ENCODE measurements at places on chromosomes 5 and 9. TPM values are rescaled to one million over a fixed set of nuclear protein-coding genes. Genes with fewer than 3 reads are reported as not detected.

ALDH1A1 gene
- total RNA-seq, result 6.9 TPM

PRDM9 gene
- not detected for total RNA-seq

MSX2 gene
- 0.23 TPM for total RNA-seq

UGT3A1 gene
- not detected for total RNA-seq

OR1J2 gene
- not detected for total RNA-seq

GGTA1 gene
- total RNA-seq, result 0.82 TPM

TRAF1 gene
- total RNA-seq, result 4.3 TPM

SEPTIN8 gene
- total RNA-seq, result 21.7 TPM

CD14 gene
- 4.3 TPM for total RNA-seq

HTR1A gene
- not detected for total RNA-seq

ACTBL2 gene
- total RNA-seq, result not detected

FOXD4L3 gene
- not detected for total RNA-seq

UBE2QL1 gene
- total RNA-seq, result under 0.01 TPM

PTTG1 gene
- total RNA-seq, result 13.9 TPM

BTNL3 gene
- not detected for total RNA-seq

PCDHGA9 gene
- 1.4 TPM for total RNA-seq

SHOC1 gene
- not detected for total RNA-seq

RAD50 gene
- total RNA-seq, result 11.6 TPM

FAM78A gene
- total RNA-seq, result 2.0 TPM

UGCG gene
- 23.1 TPM for total RNA-seq

CCDC183 gene
- not detected for total RNA-seq

IL5 gene
- total RNA-seq, result not detected

TRIP13 gene
- total RNA-seq, result 2.0 TPM

GAPT gene
- not detected for total RNA-seq

NR5A1 gene
- not detected for total RNA-seq

ACOT12 gene
- not detected for total RNA-seq

ADAMTS13 gene
- total RNA-seq, result 4.4 TPM

TBC1D13 gene
- 10.8 TPM for total RNA-seq

PLPPR1 gene
- not detected for total RNA-seq

GHR gene
- 7.7 TPM for total RNA-seq
